Activated naive CD8-positive, alpha-beta T cell treated with anti-CD3 and anti-CD28 coated beads, Interleukin-2, amount 50 U/mL, for 24 hours (primary cell): ENCODE measurements at places on chromosomes 11 and 22.

DNA sequence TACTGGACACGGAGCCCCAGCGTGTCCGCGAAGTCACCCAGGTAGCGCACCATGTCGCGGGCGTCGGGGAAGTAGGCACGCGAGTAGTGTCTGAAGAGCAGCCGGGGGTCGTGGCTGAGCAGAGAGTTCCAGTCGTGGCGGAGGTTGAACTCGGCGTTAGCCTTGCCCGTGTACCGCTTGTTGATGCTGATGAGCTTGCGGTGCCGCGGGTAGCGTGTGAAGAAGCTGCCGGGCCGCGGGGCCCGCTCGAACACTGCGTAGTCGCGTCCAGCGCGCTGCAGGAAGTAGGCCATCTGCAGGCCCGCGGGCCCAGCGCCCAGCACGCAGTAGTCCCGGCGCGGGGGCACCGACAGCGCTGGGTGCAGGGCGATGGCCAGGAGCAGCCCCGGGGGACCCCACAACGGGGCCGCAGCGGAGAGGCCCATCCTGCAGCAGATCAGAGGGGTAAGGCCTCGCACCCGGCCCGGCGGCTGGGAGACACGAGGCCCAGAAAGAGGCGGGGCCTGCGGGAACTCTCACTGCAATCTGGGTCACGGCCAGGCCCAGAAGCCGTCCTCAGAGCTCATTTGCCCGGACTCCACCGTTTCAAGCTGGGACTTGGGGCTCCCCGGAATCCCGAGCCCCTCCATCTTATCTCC is 723 bp downstream of the FOXRED2 start:
- H3K4me3 ChIP-seq, result peak overlapping the region; percentile 75
- DNase-seq, result no peak
- peaks cover 24% of the 10 kb centered on the region for H3K36me3 ChIP-seq

DNA sequence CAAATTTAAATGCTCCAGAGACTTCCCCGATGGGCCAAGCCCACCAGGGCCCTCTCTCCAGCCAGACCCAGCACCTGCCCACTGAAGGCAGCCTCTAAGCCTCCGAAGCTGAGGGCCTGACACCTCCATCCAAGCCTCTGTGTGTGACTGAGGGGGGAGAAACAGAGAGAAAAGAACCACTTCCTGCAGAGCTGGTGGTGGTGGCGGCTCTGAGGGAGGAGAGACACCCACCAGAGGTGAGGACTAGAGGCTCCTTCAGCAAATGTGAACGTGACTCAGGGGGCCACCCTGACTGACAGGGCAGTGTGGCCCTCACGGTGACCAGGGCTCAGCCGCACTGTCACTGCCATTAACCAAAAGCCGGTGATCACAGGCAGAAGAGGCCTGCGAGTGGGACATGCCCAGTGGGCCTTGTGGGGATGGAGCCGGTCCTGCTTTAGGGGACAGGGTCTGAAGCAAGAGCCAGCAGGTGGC is 31.0 kb upstream of the CD5 start:
- peak; percentile 65 for DNase-seq
- H3K27me3 ChIP-seq, result no peaks in the 10 kb centered on the region
- peaks cover 53% of the 10 kb centered on the region for H3K36me3 ChIP-seq
- peak overlapping the region; percentile 84 for H3K27ac ChIP-seq
- H3K4me1 ChIP-seq, result peaks cover 94% of the 10 kb centered on the region

DNA sequence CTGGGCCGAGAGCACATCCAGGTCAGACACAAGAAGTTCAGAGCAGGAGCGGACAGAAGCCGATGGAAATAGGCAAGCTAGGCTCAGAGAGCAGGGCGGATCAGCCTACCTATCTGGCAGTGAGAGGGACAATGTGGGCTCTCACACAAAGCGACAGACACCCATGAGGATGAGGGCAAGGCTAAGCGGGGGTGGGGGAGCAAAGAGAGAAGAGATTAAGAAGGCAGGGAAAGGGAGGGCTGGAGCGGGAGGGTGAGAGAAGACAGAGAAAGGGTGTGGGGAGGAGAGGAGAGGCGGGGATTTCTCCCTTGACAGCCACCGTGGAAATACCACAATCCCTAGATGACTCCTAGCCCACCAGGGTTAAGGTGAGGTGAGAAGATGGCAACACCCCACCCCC is 57.9 kb downstream of the BUD13 start:
- DNase-seq, result no peak
- H3K4me1 ChIP-seq, result no peaks in the 10 kb centered on the region
- H3K36me3 ChIP-seq, result no peaks in the 10 kb centered on the region
- peaks cover 6% of the 10 kb centered on the region for H3K27me3 ChIP-seq
- H3K27ac ChIP-seq, result no peak overlapping the region

DNA sequence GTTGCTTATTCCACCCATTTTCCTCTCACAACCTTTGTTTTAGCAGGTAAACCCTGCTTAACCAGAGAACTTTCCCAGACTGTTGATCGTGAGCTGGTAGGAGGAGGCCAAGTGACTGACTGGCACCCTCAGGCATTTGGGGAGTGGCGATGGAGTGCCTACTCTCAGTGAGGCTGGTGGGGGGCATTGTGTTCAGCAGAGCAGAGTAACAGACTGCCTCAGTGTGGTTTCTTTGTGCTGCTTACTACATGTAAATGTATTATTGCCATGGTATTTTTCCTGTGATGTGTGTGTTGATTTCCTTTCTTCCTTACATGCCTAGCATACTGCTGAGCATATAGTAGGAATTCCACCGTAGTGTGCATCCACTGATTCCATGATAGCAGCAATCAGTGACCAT is 2.6 kb downstream of the MARK2 start:
- H3K4me3 ChIP-seq, result peak overlapping the region; percentile 92
- peaks cover 73% of the 10 kb centered on the region for H3K4me1 ChIP-seq
- DNase-seq, result no peak
- H3K36me3 ChIP-seq, result peaks cover 11% of the 10 kb centered on the region

DNA sequence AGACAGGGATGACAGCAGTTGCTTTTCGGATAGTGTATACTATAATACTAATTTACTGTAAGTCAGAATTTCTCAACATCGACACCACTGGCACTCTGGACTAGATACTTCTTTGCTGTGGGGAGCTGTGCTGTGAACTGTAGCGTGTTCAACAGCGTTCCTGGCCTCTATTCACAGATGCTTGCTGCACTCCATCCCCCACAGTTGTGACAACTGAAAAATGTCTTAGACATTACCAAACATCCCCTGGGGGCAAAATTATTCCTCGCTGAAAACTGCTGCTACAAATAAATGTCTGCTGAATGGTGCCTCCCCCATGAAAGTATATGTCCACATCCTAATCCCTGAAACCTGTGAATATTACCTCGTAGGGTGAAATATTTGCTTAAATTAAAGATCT is 7.5 kb upstream of the SLC15A3 start:
- no peak overlapping the region for H3K4me3 ChIP-seq
- no peaks in the 10 kb centered on the region for H3K4me1 ChIP-seq
- no peak for DNase-seq
- H3K36me3 ChIP-seq, result no peaks in the 10 kb centered on the region
- H3K27ac ChIP-seq, result no peak overlapping the region
- H3K27me3 ChIP-seq, result peaks cover 7% of the 10 kb centered on the region

DNA sequence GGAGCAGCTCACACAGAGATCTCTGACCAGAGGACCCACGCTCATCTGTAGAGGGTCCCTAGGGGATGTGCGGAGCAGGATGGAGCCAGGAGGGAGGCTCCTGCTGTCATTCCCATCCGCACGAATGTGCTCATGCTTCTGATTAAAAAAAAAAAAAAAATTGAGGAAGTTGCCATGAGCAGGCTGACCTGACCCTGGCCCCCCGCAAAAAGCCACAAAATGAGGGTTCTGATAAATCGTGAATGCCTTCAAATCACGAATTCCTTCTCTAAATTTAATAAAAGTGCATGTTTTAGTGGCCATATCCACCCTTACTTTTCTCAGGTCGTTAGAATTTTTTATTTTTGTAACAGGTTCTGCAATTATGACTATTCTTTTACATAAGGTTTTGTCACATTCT is 378.2 kb downstream of the OPCML start:
- H3K4me3 ChIP-seq, result no peak overlapping the region
- no peaks in the 10 kb centered on the region for H3K36me3 ChIP-seq
- DNase-seq, result no peak
- H3K27ac ChIP-seq, result no peak overlapping the region

- H3K36me3 ChIP-seq, result no peaks in the 10 kb centered on the region
- peaks cover 44% of the 10 kb centered on the region for H3K27me3 ChIP-seq
- H3K27ac ChIP-seq, result no peak overlapping the region
- no peak for DNase-seq
Observed at GRCh38 chr11:119363081-119363850, 16.8 kb upstream of the MFRP start.

- H3K27ac ChIP-seq, result no peak overlapping the region
- H3K27me3 ChIP-seq, result no peaks in the 10 kb centered on the region
- no peaks in the 10 kb centered on the region for H3K36me3 ChIP-seq
- no peak overlapping the region for H3K4me3 ChIP-seq
- DNase-seq, result no peak
- no peaks in the 10 kb centered on the region for H3K4me1 ChIP-seq
Observed at GRCh38 chr11:40602866-40603552, 856.4 kb downstream of the LRRC4C start.

- H3K4me1 ChIP-seq, result peaks cover 6% of the 10 kb centered on the region
- no peaks in the 10 kb centered on the region for H3K36me3 ChIP-seq
- no peak overlapping the region for H3K27ac ChIP-seq
- H3K27me3 ChIP-seq, result no peaks in the 10 kb centered on the region
- DNase-seq, result no peak
Observed at GRCh38 chr11:59729834-59730233, 16.2 kb upstream of the OR10V1 start.

DNA sequence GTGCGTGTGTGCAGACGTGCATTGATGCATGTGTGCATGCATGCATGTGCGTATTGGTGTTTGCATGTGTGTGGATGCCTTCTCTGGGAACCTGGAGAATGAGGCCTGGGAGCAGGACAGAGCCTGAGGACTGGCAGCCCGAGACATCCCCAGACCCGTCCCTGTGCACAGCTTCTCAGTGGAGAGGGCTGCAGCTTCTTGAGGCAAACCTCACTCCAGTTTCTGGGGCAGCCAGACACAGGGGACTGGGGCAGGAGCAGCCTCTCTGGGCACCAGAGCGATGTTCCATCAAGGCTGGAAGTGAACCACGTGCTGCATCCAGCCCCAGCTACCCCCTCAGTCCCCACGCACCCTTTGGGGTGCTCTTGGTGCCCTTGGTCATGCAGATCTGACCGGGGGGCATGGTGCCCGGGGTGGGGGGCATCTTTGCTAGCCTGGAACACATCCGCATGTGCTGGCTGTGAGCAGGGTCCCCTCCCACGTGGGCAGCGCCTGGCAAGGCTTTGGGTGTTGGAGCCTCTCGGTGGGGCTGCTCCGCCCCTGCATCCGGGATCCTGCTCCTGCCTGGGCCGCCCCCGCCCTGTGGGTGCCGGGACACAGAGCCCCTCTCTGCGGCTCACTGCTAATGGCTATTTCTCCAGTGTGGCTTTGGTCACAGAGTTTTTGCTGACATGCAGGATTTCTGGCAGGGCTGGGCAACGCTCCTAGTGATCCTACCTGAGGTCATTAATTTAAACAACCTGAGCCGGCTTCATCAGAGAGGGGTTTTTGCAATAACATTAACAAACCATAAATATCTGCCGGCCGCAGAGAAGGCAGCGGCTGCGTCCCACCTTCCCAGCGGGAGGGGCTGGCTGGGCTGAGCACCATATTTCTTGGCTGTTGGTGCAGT is 434.7 kb downstream of the TBC1D22A start:
- no peaks in the 10 kb centered on the region for H3K27me3 ChIP-seq
- no peak for DNase-seq
- no peak overlapping the region for H3K27ac ChIP-seq

DNA sequence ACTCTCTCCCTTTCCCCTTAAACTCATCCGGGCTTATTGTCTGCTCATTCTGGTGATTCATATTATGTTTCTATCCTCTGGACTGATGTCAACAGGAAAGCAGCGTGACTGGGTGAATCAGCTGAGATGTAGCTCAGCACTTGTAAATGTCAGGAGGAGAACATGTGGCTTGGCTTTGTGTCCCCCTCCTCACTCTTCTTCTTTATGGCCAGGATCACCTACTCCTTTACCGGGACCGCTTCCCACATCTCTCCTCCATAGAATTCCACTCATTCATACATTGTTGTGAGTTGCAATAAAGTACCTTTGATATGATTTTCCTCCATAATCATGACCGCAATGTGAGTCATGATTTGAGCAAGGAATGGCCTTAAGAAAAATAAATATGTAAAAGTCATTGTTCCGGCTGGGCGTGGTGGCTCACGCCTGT is 15.8 kb upstream of the SYN3 start:
- DNase-seq, result no peak
- no peaks in the 10 kb centered on the region for H3K4me1 ChIP-seq
- H3K36me3 ChIP-seq, result no peaks in the 10 kb centered on the region
- peaks cover 16% of the 10 kb centered on the region for H3K27me3 ChIP-seq
- H3K4me3 ChIP-seq, result no peak overlapping the region

GRCh38 chr11:77467993-77468392 is 5.9 kb downstream of the PAK1 start:
- no peak overlapping the region for H3K27ac ChIP-seq
- DNase-seq, result no peak
- no peaks in the 10 kb centered on the region for H3K36me3 ChIP-seq
- H3K4me3 ChIP-seq, result no peak overlapping the region

GRCh38 chr11:120017582-120018150 is 120.2 kb downstream of the TRIM29 start:
- DNase-seq, result no peak
- H3K27me3 ChIP-seq, result peaks cover 33% of the 10 kb centered on the region
- H3K4me3 ChIP-seq, result no peak overlapping the region
- no peak overlapping the region for H3K27ac ChIP-seq
- no peaks in the 10 kb centered on the region for H3K4me1 ChIP-seq
- no peaks in the 10 kb centered on the region for H3K36me3 ChIP-seq

- H3K4me3 ChIP-seq, result no peak overlapping the region
- no peaks in the 10 kb centered on the region for H3K4me1 ChIP-seq
- DNase-seq, result no peak
- no peaks in the 10 kb centered on the region for H3K27me3 ChIP-seq
- H3K27ac ChIP-seq, result no peak overlapping the region
- H3K36me3 ChIP-seq, result no peaks in the 10 kb centered on the region
Observed at GRCh38 chr11:24511511-24511910, 14.7 kb downstream of the LUZP2 start.

- H3K36me3 ChIP-seq, result no peaks in the 10 kb centered on the region
- H3K27me3 ChIP-seq, result peaks cover 50% of the 10 kb centered on the region
- H3K4me3 ChIP-seq, result peak overlapping the region; percentile 70
- H3K27ac ChIP-seq, result no peak overlapping the region
- H3K4me1 ChIP-seq, result peaks cover 4% of the 10 kb centered on the region
- DNase-seq, result no peak
Observed at GRCh38 chr11:33828604-33829429, 54.5 kb upstream of the FBXO3 start.

GRCh38 chr11:45857961-45858474 is 10.7 kb downstream of the CRY2 start:
- no peak for DNase-seq
- no peak overlapping the region for H3K4me3 ChIP-seq
- H3K27me3 ChIP-seq, result no peaks in the 10 kb centered on the region

DNA sequence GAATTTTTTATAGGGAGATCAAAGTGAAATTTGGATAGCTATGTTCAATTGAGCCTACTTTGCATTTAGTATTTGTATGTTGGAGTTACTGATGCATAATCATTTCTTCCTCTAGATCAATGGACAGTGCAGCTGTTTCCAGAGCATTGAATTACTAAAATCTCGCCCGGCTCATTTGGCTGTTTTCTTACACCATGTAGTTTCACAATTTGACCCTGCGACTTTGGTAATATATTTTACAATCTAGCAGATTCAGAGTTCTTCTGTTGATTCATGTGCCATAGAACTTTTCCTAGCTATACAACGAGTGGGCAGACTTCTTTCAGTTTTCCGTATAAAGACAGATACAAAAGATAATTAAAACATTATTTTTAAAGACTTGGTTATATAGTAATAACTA is 70.0 kb upstream of the GRIK4 start:
- no peaks in the 10 kb centered on the region for H3K4me1 ChIP-seq
- no peaks in the 10 kb centered on the region for H3K27me3 ChIP-seq
- H3K4me3 ChIP-seq, result no peak overlapping the region
- H3K36me3 ChIP-seq, result peaks cover 14% of the 10 kb centered on the region
